Fibroblast of the conjunctiva (primary cell): ENCODE measurements at places on chromosomes 12 and 14.

- DNase-seq: no peak
Observed at GRCh38 chr12:62922539-62922938, 12.4 kb downstream of the PPM1H start.

GRCh38 chr12:81205416-81205815 is 127.5 kb downstream of the ACSS3 start:
- DNase-seq: no peak

DNA sequence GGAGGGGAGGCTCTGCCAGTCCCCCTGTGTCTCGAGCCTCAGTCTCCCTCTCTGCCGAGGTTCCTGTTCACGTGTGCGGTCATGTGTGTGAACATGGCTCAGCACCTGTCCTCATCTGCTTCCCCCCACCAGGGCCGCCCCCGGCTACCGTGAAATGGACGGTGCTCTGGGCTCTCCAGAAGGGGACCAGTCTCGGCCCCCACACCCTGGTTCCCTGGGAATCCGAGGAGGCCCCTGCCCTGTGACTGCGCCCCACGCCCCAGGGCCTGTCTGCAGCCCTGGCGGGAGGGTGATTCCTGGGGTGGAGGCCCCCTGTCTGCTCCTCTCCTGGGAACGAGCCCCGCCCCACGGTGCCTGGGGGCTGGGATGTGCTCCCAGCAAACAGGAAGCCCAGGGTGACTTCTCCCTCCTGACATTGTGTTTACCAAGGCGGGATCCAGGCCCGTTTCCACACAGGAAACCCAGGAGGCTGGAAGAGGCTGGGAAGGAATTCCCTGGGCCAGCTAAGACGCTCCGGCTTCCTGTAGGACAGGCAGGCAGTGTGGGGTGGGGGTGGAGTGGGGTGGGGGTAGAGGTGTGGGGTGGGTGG is 46.6 kb downstream of the KIF26A start:
- DNase-seq: no peak

GRCh38 chr14:91893669-91894068 is 26.3 kb upstream of the TC2N start:
- no peak for DNase-seq

- no peak for DNase-seq
Observed at GRCh38 chr12:47184813-47185212, 105.1 kb upstream of the AMIGO2 start.

DNA sequence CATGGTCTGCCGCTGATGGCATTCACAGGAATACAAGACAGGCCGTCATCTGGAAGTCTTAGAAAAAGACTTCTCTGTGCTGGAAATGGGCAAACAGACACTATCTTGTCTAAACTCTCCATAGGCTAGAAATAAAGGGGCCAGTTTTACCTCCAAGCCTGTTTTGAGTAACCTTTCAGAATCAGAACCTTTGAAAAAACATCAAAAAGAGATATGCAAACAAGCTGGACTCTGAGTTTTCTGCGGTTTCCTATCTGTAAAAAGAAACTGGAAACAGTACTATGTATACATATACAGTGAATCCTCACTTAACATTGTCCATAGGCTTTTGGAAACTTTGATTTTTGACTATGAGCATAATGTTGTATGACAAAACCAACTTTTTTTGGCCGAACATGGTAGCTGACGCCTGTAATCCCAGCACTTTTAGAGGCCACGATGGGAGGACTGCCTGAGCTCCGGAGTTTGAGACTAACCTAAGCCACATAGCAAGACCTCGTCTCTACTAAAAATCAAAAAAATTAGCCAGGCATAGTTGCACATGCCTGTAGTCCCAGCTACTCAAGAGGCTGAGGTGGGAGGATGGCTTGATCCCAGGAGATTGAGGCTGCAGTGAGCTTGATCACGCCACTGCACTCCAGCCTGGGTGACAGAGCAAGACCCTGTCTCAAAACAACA is 92.9 kb upstream of the MAX start:
- DNase-seq: no peak

- no peak for DNase-seq
Observed at GRCh38 chr12:56804684-56805083, 41.6 kb downstream of the HSD17B6 start.

DNA sequence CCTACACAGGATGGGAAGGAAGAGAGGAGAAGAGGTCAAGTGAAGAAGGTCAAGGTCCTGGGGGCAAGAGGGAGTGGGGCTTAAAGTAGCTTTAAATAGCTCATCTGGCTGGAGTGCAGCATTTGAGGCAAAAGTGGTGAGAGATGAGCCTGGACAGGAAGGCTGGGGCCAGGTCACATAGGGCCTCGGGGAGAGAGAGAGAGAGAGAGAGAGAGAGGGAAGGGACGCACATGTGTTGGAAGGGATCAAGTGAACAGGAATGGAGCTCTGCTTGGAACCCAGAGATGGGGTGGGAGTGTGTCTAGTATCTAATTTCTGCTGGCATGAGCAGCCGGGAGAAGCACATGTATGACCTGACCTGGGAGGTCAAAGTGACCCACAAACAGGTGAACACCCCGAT is 407.5 kb downstream of the MED13L start:
- DNase-seq: no peak

- DNase-seq: no peak
Observed at GRCh38 chr12:110796952-110797351, 49.8 kb upstream of the CCDC63 start.
